ENCODE measurements at places on chromosomes 3 and 15. TPM values are rescaled to one million over a fixed set of nuclear protein-coding genes. Genes with fewer than 3 reads are reported as not detected.

FAM162A gene
- 34.0 TPM for total RNA-seq

THSD4 gene
- total RNA-seq = 65.6 TPM

PFN2 gene
- total RNA-seq = 198 TPM

FSD2 gene
- total RNA-seq = 9.6 TPM

FGF7 gene
- 18.9 TPM for total RNA-seq

TM6SF1 gene
- 12.4 TPM for total RNA-seq

LRRC49 gene
- 28.7 TPM for total RNA-seq
